ENCODE measurements at places on chromosomes 5 and 9.

DNA sequence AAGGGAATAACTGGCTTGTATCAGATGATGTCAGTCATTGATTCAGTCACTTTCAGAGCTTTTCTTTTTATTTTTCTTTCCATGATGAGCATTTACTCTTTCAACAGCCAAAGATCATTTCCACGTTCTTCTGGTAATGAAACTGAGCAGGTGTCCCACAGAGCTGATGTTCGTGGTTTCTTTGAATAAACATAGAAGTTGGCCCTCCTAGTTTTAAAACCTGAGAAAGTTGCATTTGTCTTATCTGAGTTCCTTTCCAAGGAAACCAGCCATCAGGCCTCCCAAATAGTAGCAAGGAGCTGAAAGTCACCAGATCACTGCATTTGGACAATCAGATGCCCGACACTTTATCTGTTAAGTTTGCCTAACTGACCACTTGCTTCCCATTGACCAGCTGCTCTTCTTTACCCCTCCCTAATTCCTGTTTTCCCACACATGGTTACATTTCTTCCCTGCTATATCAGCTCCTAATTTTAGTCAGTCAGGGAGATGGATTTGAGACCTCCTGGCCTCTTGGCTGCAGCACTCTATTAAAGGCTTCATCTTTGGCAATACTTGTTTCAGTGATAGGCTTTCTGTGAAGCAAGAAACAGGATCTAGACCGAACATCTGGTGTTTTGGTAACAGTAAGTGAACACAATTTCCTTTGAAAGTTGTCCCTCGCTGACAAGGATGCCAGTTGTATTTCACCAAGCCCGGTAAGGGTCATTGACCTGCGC is 420.8 kb downstream of the CHSY3 start:
- no peak for DNase-seq

GRCh38 chr5:39700523-39700922 is 275.7 kb upstream of the DAB2 start:
- DNase-seq = no peak

- DNase-seq = no peak
Observed at GRCh38 chr9:29212397-29213387, 1639.4 kb upstream of the C9orf72 start.

- DNase-seq = no peak
Observed at GRCh38 chr9:135029871-135030565, 57.5 kb upstream of the OLFM1 start.

DNA sequence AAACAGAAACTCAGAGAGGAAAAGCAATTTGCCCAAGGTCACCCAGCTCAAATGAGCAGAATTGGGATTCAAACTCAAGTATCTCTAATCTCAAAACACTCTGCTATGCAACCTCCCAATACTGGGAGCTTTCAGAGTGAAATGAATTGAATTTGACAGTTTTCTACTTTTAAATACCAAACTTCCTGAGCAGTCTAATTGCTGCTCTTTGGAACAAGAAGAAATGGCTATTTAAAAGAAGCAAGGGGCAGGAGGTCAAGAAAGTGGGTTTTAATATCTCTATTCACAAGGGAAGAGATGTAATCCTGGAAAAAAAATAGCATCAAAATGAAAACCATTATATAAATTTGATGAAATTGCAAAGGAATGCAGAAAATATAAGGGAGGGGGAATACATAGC is 142.6 kb downstream of the INSYN2B start:
- no peak for DNase-seq

- DNase-seq = no peak
Observed at GRCh38 chr5:77560677-77561263, 68.7 kb upstream of the WDR41 start.

DNA sequence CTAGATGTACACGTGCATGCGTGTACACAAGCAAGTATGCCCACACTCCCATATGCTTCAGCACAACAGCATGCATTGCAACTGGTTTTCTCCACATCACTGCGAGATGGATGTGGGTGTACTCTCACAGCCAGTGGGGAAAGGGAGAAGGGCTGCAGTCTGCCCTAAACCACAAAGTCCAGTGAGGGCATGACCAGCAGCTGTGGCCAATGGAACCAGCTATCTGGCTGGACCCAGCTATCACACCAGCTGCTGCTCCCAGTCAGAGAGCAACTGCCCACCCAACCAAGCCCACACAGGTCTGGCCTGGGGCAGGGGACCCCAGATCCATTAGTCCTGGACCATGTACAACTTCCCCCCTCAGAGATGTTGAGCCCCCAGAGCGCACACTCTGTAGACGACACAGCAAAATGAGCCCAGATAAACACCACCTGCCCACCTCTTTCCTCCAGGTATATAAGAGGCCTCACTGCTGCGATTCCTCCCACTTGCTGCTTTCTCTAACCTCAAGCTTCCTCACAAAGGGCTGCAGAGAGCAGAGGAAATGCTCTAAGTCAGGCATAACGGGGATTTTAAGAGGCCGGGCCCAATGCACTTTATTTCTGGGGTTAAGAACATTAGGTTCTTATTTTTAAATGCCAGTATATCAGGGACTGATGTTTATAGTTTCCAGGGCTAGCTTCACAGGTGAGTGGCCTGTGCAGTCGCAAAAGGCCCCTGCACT is 39.0 kb downstream of the SHB start:
- no peak for DNase-seq

DNA sequence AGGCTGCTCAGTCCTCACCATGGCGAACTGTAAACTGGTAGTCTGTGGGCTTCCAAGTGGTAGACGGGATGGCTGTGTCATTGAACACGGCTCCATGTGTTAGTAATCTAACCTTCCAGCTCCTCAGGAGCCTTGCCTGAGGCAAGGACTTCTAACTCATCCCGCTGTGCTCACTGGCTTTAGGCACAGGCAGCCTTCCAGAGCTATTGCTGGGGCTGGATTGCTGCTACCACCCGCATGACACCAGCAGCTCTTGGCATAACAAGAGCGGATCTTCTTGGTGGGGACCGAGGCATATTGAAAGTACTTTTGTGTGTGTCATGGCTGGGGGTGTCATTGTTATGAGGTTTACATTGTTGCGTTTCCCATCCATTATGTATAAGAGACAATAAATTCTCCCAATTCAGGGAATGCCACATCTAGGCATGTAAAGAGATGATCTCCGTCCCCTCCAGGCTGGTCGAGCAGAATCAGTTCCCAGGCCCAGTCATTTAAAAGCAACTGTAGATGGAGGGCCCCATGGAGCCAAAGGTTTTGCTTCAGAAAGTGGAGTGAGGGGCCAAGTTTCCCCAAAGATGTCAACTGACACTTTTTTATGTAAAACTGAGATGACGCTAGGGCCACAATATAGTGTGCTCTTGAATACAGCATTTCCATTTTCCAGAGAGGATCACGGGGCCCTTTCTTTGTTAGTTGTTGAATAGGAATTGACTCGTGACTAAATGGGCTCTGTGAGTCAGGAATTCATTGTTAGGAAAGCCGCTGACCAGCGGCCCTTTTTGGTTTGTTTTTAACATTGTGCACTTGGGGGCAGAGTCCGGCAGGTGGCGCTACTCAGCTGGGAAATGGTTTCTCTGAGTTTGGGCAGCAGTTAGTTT is 759.5 kb downstream of the TAF11L14 start:
- no peak for DNase-seq

- DNase-seq = peak; percentile 17
Observed at GRCh38 chr5:93894601-93895354, 153.4 kb upstream of the POU5F2 start.

DNA sequence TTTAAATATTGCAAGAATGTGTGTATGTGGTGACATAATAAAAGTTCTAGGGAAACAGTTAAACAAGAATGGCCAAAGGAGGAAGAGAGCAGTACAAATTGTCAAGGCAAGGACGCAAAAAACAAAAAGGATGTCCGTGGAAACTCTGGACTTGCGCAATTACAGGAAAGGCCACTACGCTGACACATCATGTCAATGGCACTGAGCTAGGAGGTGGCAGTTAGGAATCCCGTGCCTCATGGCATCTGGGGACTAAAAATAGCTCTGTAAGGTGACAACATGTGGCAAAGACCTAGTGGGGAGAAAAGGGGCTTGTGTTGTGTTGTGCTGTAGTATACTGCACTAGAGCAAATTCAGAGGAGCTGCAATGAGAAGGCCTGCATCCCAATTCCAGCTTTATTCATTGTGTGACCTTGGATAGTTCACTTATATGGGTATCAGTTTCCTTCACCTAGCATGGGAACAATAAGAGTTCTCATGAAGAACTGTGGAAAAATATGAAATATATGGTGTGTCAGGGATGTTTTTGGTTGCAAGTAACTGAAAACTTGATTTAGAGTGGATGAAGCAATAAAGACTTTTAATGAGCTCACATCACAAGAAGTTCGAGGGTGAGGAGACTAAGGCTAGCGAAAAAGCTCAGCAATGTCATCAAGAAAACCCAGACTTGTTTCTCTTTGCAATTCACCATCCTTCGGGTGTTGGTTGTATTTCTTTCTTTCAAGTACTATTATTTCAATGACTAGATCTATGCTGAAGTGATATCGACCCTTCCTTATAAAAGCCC is 124.1 kb upstream of the STC2 start:
- no peak for DNase-seq

DNA sequence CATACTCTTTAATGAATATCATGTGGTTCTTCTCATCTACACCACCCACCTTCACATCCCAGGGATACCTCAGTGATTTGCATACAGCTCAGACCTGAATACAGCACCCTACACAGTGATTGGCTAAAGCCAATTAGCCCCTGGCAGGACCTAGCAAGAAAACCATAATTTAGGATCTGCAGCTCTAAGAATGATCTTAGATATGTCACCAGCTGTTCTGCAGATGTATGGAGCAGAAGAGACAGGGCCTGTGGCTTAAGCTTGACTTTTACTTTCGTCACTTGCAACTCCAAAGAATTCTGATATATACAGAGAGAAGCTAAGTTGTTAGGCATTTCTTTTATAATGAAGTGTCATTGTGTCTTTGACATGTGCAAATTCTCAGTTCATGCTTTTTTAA is 483.2 kb upstream of the C9orf72 start:
- DNase-seq = no peak

DNA sequence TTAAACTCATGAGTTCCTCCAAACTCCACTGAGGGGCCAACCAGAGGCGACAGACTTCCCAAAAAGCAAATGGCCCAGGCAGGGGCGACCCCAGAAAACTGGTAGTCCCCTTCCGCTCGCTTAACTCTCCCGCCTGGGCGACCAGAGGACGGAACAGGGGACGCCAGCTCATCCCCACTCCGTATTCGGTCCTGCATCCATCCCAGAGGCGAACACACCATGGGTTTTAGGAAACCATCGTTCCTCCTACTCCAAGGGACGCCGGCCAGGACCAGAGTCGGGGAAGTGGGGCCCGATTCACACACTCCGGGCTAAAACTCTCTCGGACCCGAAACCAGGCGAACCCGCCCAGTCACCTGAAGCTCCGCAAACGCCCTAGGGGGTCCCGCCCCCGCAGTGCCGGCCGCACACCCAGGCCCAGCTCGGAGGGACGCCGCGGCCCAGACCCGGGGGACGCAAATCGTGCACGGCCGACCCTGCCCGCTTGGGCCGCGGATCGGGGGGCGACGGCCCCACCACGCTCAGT is 478 bp downstream of the TEX10 start:
- DNase-seq = no peak

DNA sequence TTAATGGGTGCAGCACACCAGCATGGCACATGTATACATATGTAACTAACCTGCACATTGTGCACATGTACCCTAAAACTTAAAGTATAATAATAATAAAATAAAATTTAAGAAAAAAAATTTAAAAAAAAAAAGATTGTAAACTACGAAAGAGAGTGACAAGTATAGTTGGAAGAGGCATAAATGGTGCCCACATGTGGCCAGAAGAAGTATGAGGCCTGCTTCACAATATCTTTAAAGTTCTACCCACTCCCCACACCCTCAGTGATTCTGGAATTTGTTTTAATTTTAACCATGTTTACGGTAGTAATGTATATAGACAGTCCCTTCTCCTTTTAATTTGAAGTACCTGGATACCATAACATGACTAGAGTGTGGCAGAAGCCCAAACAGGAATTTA is 172.7 kb downstream of the CHSY3 start:
- no peak for DNase-seq

DNA sequence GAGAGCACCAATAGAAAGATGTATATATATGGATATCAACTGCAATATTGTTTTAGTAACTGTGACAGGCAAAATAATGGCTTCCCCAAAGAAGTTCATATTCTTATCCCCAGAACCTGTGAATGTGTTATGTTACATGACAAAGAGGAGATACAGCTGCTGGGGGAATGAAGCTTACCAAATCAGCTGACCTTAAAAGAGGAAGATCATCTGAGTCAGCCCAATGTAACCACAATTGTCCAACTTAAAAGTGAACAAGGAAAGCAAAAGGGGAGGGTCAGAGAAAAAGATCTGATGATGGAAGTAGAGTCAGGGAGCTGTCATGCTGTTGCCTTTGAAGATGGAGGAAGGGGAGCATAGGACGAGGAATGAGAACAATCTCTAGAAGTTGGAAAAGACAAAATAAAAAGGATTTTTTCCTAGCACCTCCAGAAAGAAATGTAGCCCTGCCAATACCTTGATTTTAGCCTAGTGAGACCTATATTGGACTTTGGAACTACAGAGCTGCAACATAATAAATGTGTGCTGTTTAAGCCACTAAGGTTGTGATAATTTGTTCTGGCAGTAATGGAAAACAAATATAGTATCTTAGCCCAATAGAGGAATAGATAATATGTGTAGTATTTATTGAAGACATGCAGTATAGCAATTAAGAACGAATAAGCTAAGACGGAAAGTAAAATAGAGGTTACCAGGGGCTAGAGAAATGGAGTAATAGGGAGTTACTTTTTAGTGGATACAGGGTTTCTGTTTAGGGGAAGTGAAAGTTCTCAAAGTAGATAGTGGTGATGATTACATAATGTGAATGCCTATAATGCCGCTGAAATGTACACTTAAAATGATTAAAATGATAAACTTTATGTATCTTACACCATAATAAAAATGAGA is 115.9 kb downstream of the PIK3R1 start:
- no peak for DNase-seq

GRCh38 chr5:17732351-17732923 is 98.2 kb downstream of the TAF11L14 start:
- DNase-seq = peak; percentile 24

- no peak for DNase-seq
Observed at GRCh38 chr5:135576075-135576599, 2.7 kb downstream of the CXCL14 start.

GRCh38 chr9:37531699-37532098 is 44.5 kb downstream of the FBXO10 start:
- DNase-seq = no peak

DNA sequence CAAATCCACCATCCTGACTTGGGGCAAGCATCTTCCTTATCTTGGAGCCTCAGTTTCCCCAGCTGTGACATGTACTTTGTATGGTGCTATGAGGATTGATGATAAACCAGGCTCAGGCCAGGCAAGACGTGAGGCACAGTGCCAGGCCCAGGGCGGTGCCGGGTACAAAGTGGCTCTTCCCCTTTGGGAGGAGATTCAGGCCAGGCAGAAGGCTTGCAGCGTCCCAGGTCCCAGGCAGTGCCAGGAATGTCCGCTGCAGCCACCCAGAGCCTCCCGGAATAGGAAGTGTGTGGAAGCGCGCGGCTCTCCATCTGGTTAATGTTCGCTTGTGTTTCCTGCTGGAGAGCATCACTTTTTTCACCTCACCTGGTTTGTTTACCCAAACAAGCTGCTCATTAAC is 12.6 kb upstream of the DENND1A start:
- no peak for DNase-seq

- DNase-seq = peak; percentile 16
Observed at GRCh38 chr5:32076699-32077695, 97.1 kb downstream of the GOLPH3 start.
